Hematopoietic multipotent progenitor cell treated with erythropoietin and hydrocortisone succinate and interleukin-3 and kit ligand, for 8 days (in vitro differentiated cells): ENCODE measurements at places on chromosomes 16 and 17.

DNA sequence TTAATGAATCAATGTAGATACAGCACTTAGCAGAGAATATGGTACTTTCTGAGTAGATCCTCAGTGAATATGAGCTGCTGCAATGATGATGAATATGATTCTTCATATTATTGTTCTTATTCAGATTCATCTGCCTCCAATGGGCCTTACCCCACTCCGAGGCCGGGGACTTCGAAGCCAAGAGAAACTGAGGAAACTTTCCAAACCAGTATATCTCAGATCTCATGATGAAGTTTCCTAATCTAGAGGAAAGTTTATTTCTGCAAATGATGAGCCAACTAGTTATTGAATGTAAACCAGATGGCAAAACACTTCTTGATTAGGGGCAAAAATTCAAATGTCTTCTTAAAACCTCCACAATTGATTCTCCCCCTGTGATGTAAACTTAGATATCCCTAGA lies 23.3 kb downstream of the LYRM1 start:
- DNase-seq: no peak

- no peak for DNase-seq
Observed at GRCh38 chr17:27549251-27549893, 81.6 kb upstream of the LGALS9 start.

DNA sequence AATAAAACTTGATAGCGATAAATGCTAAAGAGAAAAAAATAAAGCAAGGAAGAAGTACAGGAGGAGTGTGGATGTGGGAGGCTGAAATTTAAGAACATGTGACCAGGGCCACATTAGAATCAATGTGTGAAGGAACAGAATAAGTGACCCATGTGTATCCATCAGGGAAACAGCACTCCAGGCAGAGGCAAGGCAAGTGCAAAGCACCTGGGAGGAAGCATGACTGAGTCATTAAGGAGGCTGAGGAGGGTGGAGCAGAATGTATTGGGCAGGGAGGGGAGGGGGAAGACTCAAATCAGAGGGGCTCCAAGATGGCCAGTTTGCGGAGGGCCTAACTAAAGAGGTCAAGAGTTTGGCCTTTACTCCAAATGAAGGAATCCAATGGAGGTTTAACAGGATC lies 8.0 kb downstream of the CDR2 start:
- no peak for DNase-seq

- DNase-seq: peak; percentile 6
Observed at GRCh38 chr16:68563631-68564381, 24.7 kb downstream of the ZFP90 start.

- DNase-seq: no peak
Observed at GRCh38 chr16:66878067-66878466, 2.2 kb upstream of the PDP2 start.

DNA sequence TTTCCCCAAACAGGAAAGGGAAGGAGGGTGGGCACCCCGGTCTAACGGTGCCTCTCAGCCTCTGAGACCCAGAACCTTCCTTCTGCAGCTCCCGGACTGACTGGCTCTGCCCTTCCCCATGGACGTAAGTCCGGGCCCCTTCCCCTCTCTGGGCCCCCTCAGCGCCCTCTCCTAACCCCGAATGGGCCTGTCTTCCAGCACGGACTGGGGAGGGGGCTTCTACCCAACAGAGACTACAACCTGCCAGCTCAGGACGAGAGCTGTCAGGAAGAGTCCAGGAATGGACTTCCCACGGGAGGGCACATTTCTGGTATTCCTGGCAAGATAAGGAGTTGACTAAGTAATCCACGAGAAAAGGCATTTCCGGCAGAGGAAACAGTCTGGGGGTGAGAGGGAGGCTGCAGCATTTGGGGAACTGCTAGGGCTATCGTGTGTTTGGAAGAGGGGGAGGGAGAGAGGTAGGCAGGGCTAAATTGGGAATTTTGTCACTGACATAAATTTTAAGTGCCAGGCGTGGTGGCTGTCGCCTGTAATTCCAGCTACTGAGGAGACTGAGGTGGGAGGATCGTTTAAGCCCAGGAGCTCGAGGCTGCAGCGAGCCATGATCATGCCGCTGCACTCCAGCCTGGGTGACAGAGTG lies 12.1 kb upstream of the ALDOA start:
- DNase-seq: no peak
